ENCODE measurements at places on chromosomes 5 and 9. TPM values are rescaled to one million over a fixed set of nuclear protein-coding genes. Genes with fewer than 3 reads are reported as not detected.

GRCh38 chr9:123299558-123300126 is 31.3 kb upstream of the STRBP start:
- no peak for DNase-seq

- DNase-seq: no peak
Observed at GRCh38 chr5:77316871-77317661, 106.6 kb downstream of the PDE8B start.

The RMRP gene
- total RNA-seq: 17,824 TPM

- no peak for DNase-seq
Observed at GRCh38 chr5:159021136-159021900, 78.4 kb downstream of the EBF1 start.

DNA sequence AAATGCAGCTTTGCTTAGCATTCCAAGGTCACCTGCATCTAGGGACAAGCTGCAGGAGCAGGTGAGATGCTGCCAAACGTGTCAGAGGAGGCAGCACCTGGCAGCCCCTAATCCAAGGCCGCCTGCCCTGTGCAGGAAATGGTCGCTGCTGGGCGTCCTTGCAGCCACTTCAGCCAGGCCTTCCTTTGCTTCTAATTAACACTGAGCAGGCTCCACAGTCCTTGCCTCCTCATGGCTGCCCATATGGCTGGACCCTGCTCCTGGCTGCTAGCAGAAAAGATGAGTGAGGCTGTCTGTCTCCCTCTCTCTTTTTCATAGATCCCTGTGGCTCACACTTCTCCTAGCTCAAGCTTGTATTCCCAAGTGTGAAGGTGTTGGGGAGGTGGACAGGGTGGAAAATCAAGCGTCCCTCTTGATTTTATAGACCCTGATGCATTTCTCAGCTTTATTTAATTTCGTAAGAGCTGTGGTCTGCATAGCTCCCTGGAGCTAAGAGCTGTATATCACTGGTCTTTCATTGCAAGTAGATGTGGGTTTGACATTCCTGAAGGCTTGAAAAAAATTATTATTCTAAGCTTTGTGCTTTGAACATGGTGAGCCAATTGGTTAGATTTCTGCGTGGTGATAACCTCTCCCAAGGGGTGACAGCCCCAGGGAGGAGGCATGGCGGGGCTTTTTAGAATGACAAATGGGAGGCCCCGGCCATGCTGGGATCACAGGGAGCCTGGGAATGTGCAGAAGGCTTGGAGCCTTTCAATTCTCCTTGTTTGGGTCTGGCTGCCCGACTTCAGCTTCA is 193.8 kb downstream of the SLIT3 start:
- DNase-seq: no peak

GRCh38 chr5:172383191-172383802 is 71.0 kb downstream of the SH3PXD2B start:
- peak; percentile 26 for DNase-seq

DNA sequence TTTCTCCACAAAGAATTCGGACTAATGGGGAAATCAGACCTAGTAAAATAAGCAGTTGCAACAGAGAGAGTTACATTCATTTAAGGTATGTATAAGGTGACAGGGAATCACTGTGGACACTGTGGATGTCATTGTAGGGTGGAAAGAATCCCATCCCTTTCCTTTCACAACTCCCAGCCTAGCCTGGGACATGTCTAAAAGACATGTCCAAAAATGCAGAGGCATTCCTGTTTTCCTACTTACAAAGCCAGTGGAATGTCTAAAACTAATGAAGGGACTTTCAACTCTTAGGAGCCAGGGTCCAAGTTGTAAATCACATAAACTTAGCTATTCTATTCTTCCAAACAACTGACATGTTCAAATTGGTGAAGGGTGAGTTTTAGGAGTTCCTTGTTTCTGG is 511.0 kb downstream of the PRELID2 start:
- no peak for DNase-seq

The ZDHHC11B gene
- total RNA-seq: 14.5 TPM

The UAP1L1 gene
- 10.5 TPM for total RNA-seq

- no peak for DNase-seq
Observed at GRCh38 chr5:157599565-157599964, 24.0 kb upstream of the ADAM19 start.

- DNase-seq: no peak
Observed at GRCh38 chr9:133713150-133713959, 24.8 kb downstream of the SARDH start.

DNA sequence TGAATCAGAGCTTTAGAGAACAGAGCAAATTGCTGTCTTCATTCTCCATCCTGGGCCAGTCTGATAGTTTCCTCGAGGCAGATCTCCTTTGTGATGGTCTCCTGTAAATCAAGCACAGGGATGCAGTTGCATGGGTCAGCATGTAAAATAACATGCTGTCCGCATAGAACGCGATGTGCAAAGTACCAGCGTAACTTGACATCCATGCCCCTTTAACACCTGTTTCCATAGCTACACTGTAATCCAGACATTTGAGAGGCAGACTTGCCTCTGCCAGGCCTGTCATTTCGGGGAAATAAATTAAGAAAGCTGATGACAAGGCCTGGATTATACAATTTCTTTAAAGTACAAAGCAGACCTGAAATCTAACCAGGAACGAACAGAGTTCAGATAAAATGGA is 413.5 kb downstream of the TLE4 start:
- no peak for DNase-seq

DNA sequence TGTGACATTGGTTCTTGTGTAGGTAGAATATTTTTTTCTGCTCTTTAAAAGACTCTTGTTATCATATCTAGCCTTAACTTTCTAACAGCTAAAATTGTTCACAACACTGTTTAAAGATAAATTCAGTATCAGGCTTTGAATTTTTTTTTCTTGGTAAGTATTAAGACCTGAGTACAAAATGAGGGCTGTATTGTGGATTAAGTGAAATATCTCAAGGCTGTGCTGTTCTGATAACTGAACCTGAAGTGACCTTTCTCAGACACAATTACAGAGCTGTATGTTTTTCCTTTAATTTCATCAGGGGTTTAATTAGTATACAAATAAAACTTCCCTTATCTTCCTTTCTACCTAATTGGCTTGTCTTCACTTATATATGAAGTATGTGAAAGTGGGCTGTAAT is 290.5 kb downstream of the CCDC171 start:
- no peak for DNase-seq

The GABRA1 gene
- not detected for total RNA-seq

GRCh38 chr9:37167456-37168047 is 47.2 kb downstream of the ZCCHC7 start:
- no peak for DNase-seq

The C9orf50 gene
- 1.0 TPM for total RNA-seq

GRCh38 chr5:654071-654778 is 38.9 kb downstream of the TPPP start:
- peak; percentile 2 for DNase-seq

GRCh38 chr5:126799780-126800179 is 22.8 kb downstream of the LMNB1 start:
- no peak for DNase-seq

DNA sequence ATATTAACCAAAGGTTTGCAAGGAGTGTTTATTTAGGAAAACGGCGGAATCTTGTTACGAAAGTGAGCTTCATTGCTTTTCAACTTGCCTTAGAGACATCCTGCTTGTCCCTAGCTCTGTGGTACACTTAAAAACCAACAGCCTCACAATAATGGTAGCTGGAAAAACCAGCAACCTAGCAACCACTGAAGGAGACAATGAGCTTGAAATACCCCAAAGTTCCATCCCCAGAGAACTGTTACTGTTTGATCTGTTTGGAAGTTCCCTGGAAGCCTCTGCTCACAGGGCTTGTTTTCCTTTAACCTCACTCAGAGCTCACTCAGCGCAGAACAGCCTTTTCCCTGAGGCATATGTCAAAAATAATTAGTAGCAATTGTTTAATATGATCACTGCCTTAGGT is 43.2 kb downstream of the SH3TC2 start:
- DNase-seq: no peak

DNA sequence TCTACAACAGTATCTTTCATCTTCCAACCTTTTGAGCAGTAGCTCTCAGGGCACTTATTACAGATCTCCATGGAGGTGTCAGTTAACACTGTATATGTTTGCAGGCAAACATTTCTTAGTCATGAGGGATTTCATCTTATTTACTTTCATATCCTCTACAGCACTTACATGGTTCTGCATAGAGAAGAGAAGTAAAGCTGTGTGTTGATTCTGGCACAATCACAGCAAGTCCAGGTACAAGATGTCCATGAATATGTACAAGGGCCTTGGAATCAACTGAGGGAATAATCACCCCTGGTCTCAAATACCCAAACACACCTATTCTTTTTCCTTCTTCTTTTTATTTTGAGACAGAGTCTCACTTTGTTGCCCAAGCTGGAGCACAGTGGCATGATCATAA is 142.0 kb upstream of the TRPM3 start:
- no peak for DNase-seq

DNA sequence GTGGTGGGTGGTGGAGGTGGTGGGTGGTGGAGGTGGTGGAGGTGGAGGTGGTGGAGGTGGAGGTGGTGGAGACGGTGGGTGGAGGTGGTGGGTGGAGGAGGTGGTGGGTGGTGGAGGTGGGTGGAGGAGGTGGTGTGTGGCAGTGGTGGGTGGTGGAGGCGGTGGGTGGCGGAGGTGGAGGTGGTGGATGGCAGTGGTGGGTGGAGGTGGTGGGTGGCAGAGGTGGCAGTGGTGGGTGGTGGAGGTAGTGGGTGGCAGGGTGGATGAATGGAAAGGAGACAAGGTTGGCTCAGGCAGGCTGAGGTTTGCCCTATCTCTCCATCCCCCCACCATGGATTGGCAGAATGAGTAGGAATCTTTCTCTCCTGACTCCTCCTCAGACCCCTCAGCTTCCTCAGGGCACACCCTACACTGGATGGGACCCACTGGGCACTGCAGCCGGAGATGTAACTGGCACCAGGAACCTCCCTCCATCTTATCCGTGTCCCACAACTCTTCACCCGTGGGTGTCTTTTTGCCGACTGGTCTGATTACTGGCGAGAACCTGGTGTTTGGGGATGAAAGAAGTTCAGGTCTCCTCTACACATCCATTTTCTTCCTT is 166.3 kb downstream of the C9orf50 start:
- no peak for DNase-seq

GRCh38 chr5:113212244-113212920 is 222.4 kb downstream of the TSSK1B start:
- peak; percentile 27 for DNase-seq
